ENCODE measurements at places on chromosomes 2 and 18.

- DNase-seq: no peak
These were observed 199.4 kb upstream of the RASGRP3 start for GRCh38 chr2:33277002-33277426.

DNA sequence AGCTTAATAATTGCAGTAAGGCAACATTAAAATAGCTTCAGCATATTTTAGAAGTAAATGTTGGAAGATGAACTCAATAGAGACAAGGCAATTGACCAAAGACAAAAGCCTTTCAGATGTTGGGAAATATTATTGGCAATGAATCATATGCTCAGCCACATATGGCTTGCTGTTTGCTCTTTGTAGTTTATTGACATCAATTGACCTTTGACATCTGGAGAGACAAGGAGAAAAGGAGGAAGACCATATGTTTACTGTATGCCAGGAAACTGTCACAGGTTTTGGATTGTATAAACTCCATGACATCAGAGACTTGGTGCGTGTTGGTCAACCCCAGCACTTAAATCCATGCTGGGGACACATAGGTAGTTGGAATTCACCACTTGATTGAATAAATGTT lies 60.6 kb upstream of the SLC16A14 start:
- no peak for DNase-seq

- peak; percentile 75 for DNase-seq
These were observed 261.0 kb downstream of the NYAP2 start for GRCh38 chr2:225660262-225661131.

- no peak for DNase-seq
These were observed 81.4 kb upstream of the RGPD5 start for GRCh38 chr2:109712746-109713145.

DNA sequence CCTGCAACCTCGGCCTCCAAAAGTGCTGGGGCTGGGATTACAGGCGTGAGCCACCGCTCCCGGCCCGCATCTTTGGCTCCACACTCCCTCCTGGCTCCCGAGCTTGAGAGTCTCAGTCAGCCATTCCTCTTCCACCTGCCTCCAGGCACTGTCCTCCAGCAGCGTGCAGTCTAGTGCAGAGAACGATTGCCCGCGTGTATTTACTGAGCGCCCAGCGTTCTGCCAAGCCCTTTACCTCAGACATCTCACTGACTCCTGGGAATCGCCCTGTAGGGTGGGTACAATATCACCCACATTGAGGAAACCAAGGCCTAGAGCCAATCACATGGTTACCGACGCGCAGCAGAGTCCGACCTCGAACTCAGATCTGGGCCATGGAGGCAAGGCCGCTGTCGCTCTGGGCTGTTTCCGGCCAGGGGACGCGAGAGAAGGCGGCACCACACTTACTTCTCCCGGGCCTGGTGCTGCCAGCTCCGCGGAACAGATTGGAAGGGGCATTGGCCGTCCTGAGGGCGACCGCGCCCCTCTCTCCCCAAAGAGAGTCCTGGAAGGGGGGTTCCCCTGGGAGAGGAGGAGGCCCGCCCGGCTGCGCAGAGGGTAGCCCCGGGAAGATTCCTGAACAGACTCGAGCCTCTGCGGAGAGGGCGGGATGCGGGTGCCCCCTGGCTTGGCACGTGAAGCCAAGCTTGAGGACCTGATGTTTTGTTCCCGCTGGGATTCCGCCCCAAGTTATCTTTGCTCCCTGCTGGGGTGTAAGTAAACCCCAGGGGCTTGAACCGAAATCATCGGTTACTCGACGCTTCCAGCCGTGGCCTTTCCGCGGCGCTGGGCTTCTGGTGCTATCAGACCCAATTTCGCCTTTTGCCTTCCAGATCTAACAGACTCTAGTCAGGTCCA lies 5.2 kb upstream of the DLX2 start:
- DNase-seq: no peak

- no peak for DNase-seq
These were observed 13.5 kb upstream of the PIEZO2 start for GRCh38 chr18:11162889-11163288.

GRCh38 chr2:109619032-109619615 lies 5.0 kb downstream of the SOWAHC start:
- DNase-seq: no peak

- no peak for DNase-seq
These were observed 155.9 kb downstream of the WDPCP start for GRCh38 chr2:63432373-63432772.

GRCh38 chr2:165157160-165157559 lies 46.7 kb downstream of the SCN3A start:
- DNase-seq: no peak

GRCh38 chr2:164739966-164740365 lies 101.7 kb downstream of the COBLL1 start:
- no peak for DNase-seq

DNA sequence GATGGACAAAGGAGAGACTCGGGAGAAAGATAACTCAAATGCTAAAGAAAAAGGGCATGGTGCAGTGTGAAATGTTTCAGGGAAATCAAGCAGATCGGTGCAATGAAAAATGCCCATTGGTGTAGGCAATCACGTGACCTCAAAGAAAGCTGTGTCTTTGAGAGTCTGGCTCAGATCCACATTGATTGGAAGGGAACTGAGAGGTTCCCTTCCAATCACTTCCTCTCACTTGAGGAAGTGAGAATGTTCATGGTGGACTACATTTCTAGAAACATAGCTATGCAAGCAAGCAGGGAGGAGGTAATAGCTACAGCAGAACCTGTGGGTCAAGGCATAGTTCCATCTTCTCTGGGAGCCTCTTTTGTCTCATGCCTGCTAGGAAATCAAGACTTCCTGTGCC lies 187.4 kb downstream of the LPIN1 start:
- DNase-seq: peak; percentile 64

All from OCI-LY7 (cell line).